ENCODE measurements at places on chromosomes 1 and 21.

DNA sequence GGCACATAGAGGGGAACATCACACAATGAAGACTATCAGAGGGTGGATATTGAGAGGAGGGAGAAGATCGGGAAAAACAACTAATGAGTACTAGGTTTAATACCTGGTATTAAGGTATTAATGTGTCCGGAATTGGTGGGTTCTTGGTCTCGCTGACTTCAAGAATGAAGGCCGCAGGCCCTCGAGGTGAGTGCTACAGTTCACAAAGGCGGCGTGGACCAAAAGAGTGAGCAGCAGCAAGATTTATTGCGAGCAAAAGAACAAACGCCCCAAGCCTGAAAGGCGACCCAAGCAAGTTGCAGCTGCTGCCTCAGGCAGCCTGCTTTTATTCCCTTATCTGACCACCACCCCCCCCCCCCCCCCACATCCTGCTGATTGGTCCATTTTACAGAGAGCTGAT is 2022.8 kb downstream of the NCAM2 start:
- DNase-seq: no peak

DNA sequence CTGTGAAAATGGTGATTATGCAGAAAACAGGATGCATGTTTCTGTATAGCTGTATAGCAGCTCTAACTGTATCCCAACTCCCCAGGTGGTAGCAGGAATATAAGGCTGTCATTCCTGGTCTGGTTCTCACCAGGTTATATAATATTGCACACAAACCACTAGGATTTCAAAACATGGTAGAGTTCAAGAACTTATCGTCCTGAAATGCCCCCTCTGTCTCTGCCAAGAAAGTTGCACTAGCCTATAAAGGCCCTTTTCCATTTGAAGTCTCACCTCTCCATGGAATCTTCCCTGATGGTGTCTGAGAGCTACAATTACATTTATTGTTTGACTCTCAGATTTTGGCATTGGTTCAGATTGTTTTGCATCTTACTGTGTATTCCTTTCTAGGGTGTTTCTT is 184.9 kb upstream of the FAM78B start:
- no peak for DNase-seq

DNA sequence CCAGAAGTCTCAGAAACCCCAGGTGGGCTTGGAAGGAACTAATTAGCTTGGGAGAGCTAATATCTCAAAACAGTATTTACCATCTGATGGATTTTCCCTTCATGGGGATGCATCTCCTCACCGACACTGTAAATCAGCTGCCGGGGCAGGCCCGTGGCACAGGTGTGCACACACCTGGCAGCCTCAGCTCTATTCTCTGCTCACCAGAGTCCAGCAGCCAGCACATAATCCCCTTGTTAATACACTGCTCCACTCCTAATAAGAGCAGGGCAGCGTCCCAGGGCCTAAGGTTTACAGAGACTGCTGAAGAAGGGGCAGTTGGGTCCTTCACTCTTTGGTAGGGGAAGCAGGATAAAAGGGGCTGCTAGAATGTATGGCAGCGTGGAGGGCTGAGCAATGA is 200.0 kb downstream of the TOMM20 start:
- peak; percentile 7 for DNase-seq

- no peak for DNase-seq
Measured at GRCh38 chr1:28123461-28123961, 35.1 kb upstream of the EYA3 start.

- no peak for DNase-seq
Measured at GRCh38 chr1:178374016-178374415, 122.7 kb downstream of the CLEC20A start.

DNA sequence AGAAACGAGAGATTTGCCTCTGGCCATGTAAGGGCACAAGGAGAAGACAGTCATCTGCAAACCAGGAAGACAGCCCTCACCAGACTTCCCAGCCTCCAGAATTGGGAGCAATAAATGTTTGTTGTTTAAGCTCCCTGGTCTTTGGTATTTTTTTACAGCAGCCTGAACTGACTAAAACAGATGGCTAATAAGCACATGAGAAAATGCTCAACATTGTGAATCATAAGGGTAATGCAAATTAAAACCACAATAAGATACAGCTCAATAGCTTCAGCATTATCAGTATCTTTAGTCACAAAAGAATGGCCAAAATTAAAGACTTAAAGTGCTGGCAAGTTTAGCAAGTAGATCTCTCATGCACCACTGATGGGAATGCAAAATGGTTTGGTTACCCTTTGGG is 11.7 kb downstream of the UBE2G2 start:
- no peak for DNase-seq

- DNase-seq: peak; percentile 69
Measured at GRCh38 chr1:160665330-160666078, 18.7 kb upstream of the SLAMF1 start.

GRCh38 chr1:18266391-18266790 is 158.8 kb downstream of the IGSF21 start:
- no peak for DNase-seq

DNA sequence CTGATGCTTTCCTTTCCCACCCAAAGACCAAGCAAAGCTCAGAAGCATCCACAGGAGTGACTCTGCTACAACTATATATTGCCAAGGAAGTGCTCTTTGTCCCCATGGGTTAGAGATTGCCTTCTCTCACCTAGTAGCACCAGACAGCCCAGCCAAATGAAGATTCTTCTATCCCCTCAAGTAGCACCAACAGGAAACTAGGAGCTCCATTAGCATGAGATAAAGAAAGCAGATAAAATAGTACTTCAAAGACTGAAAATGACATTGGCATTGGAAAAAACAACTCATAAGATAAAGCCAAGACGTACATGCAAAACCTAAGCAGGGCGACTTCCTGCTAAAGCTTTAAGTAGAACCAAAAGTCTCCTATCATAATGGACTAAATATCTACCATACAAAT is 871.5 kb downstream of the AMY1C start:
- no peak for DNase-seq

- no peak for DNase-seq
Measured at GRCh38 chr1:54549181-54549924, 1.3 kb downstream of the ACOT11 start.

GRCh38 chr1:29909962-29910361 is 673.6 kb downstream of the PTPRU start:
- DNase-seq: no peak

DNA sequence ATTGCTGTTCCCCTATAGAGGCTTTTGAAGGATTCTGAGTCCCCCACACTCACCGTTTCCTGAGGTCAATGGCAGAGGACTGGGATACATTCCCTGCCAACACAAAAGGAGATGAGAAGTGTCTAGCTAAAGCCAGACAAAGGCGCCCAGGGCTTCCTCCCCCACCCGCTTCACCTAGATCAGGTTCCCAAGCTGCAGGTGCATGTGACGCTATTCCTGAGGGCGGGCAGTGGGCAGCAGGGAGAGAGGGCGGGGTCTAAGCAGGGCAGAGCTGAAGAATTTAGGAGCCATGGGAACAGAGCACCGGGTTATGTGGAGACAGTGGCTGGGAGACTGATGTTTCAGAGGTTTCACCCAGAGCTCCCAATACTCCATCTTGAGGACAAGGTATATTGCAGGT is 6.0 kb upstream of the ARHGEF2 start:
- no peak for DNase-seq

GRCh38 chr1:8406960-8407359 is 89.0 kb downstream of the SLC45A1 start:
- DNase-seq: no peak

DNA sequence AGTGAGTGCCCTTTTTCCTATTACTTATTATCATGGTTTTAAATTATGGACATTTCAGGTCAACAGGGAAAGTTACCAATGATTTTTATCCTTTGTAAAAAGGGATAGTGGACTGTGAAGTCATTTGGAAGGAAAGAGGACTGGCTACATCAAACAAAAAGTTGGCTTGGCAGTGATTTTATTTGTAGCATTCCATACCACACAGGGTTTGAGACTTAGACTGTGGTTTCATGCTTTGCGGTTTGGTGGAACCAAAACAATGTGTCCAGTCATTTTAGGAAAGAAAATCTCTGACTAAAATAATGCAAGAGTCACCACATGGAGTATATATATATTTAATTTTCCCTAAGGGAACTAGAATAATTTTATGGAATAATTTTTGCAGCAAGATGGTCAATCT is 239.5 kb downstream of the HMCN1 start:
- no peak for DNase-seq

DNA sequence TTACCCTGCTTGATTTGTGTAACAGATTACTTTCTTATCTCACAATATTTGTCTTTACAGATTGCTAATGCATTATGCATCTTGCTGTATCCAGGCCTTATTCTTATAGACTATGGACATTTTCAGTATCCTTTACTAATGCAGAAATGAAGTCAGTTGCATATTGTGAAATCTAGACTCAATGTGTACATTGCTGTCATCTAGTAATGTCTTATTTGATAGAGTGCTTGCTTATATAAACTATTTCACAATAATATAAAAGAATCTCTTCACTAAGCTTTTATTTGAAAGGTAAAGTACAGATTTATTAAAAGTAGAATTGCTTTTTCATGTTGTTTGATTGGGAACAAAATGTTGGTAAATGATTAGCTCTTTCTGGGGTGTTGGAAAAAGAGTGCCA is 39.6 kb downstream of the ALG6 start:
- DNase-seq: no peak

DNA sequence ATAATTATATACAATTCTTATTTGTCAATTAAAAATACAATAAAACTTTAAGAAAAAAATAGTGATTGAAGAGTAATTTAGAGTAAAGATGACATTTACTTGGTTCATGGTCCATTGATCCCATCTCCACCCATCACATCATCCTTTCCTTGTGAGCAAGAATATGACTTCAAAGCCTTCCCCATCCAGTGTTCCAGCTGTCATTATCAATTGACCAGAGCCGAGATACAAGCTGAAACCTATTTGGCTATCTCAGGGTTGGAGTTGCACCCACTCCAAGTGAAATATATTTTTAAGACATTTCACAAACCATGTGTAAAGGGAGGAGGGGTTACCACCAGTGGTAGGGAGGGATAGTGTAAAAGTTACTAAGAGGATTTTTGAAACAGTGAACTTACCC is 428.9 kb upstream of the C1orf87 start:
- no peak for DNase-seq

- DNase-seq: no peak
Measured at GRCh38 chr1:171477804-171478203, 7.5 kb upstream of the PRRC2C start.

DNA sequence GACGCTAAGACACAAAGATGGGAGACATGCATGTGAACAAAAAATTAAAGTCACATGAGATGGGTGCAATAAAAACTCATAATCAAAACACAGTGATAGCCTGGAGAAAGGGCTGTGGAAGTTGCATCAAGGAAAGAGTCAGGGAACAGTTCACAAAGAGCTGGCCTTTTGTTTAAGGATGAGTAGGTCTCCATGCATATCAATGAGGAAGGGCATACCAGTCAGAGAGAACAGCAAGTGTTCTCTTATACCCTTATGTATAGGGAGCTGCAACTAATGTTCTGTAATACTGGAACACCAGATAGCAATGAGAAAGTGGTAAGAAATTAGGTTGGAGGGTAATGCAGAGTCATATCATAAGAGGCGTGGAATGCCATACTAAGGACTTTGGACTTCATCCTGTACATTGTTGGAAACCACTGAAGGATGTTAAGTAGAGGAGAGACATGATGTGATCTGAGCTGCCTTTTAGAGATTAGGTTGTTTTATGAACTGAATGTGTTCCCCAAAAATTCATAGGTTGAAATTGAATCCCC is 46.7 kb upstream of the SAMD13 start:
- DNase-seq: no peak

DNA sequence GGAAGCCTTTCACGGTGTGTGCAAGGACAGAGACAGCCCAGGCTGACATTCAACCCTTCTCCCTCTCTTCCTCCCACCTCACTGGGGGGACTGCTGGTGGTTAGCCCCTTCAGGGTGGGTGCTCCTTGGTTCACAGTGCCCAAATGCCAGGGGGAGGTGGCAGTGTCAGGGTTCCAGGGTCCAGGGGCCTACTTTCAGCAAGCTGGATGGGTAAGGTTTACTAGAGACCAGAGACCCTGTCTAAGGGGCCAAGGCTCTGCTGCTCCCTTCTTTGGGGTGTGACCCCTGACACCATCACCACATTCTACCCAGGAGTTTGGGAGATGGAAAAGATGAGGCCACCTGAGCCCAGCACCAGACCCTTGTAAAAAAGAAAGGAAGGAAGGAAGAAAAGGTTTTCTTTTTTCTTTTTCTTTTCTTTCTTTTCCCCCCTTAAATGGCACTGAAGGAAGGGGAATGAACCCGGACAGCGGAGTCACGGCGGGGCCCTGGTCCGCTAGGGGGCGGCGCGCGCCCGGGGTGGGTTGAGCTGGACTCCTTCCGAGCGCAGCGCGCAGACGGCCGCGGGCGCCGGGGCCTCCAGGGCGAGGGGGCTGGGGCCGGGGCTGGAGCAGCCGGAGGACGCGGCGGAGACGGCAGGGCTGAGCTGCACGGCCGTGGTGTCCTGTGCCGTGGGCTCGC is 18.8 kb downstream of the KNCN start:
- peak; percentile 75 for DNase-seq

DNA sequence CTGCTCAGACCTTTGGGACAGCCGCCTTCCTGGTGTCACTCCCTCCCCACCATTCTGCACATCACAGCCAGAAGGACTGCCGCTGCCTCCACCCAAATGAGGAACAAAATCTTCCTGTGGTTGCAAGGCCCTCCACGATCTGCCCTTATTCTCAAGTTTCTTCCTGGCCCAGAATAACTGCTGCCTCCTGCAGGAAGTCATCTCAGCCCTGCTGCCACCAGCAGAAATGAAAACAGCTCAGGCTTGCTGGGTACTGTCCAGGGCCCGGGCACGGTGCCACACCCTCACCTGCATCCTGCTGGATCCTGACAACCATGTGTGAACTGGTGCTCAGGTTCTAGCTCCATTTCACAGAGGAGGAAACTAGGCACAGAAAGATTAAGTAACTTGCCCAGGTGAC is 2.8 kb downstream of the CLDN19 start:
- DNase-seq: no peak

- no peak for DNase-seq
Measured at GRCh38 chr21:44550807-44551206, 498 bp downstream of the KRTAP10-2 start.

DNA sequence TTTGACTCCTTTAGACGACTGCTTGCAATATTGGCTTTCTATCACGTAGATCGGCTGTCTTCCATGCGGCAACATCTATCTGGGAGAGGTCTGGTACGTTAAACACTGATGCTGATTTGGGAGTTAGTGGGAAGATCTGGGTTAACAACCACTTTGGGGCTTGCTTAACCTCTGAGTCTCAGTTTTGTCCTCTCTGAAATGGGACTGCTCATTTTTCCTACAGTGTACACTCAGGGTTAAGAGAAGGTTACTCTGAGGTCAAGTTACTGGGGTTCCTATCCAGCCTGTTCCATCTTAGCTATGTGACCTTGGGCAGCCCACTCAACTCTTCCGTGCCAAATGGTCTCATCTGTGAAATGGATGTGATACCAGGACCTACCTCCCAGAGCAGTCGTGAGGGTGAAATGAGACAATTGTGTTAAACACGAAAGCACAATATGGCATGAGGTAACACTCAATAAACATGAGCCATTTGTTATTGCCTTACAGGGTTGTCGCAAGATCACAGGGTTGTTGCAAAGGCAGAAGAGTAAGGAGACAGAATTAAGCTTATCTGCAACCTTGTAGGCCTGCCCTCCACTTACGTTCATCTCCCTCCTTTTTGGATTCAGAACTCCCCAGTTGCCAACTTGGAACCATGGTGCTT is 5.6 kb downstream of the ABCA4 start:
- DNase-seq: no peak

Measured in activated CD4-positive, alpha-beta memory T cell treated with anti-CD3 and anti-CD28 coated beads for 36 hours (primary cell).